ENCODE measurements at places on chromosomes 1 and 21. TPM values are rescaled to one million over a fixed set of nuclear protein-coding genes. Genes with fewer than 3 reads are reported as not detected.
A peak's percentile ranks its signal among the peaks of the same experiment; 100 is the strongest.

The TGFB2 gene
- total RNA-seq, result 107 TPM

The NEXN gene
- total RNA-seq, result 18.5 TPM

GRCh38 chr1:59686170-59686569 lies 128.6 kb upstream of the HOOK1 start:
- no peak overlapping the region for H3K27ac ChIP-seq
- no peaks in the 10 kb centered on the region for H3K36me3 ChIP-seq
- H3K4me1 ChIP-seq, result peaks cover 11% of the 10 kb centered on the region
- H3K4me3 ChIP-seq, result no peak overlapping the region
- no peak for DNase-seq

- peak; percentile 17 for DNase-seq
- no peaks in the 10 kb centered on the region for H3K36me3 ChIP-seq
- no peaks in the 10 kb centered on the region for H3K4me1 ChIP-seq
- H3K27me3 ChIP-seq, result no peaks in the 10 kb centered on the region
- no peak overlapping the region for H3K27ac ChIP-seq
Measured at GRCh38 chr1:44437107-44437716, 32.2 kb downstream of the RNF220 start.

DNA sequence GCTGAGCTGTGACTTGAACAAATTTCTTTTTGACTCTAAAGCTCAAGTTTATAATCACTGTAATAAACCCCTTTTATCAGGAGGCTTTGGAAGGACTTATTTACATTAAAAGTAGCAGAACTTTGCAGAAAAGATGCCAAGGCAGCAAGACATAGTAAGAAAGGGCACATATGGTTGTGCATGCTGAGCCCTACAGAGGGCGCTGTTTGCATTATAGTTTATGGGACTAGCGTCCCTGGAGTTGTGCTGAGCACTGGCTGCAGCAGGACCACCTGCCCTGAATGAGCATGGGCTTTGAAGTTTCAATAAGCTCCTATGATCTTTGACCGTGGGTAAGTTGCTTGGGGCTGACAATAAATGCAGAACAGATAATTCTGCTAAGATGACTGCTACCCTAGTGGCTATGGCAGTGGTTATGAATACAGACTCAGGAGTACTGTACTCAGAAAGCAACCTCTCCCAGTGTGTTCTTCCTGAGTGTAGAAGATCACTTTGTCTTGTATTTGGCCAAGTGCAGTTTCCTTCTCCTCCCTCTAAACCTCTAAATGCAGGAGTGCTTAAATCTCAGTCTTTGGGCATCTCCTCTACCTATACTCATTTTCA lies 45.4 kb upstream of the USP1 start:
- H3K4me3 ChIP-seq, result no peak overlapping the region
- no peaks in the 10 kb centered on the region for H3K27me3 ChIP-seq
- DNase-seq, result peak; percentile 58
- no peak overlapping the region for H3K27ac ChIP-seq
- H3K36me3 ChIP-seq, result no peaks in the 10 kb centered on the region

GRCh38 chr1:173052681-173053196 lies 2.0 kb upstream of the TNFSF18 start:
- no peak overlapping the region for H3K27ac ChIP-seq
- no peaks in the 10 kb centered on the region for H3K4me1 ChIP-seq
- no peaks in the 10 kb centered on the region for H3K36me3 ChIP-seq
- peak; percentile 12 for DNase-seq
- no peaks in the 10 kb centered on the region for H3K27me3 ChIP-seq
